ENCODE measurements at places on chromosomes 3 and 15.

GRCh38 chr15:22918056-22918455 is 62.1 kb downstream of the CYFIP1 start:
- peak; percentile 14 for DNase-seq

- DNase-seq = peak; percentile 87
Observed at GRCh38 chr3:64163755-64164148, 61.5 kb downstream of the PRICKLE2 start.

- no peak for DNase-seq
Observed at GRCh38 chr3:161082063-161082462, 23.1 kb downstream of the B3GALNT1 start.

GRCh38 chr3:30643763-30644462 is 37.5 kb downstream of the TGFBR2 start:
- DNase-seq = no peak

GRCh38 chr3:55505776-55506175 is 18.7 kb upstream of the WNT5A start:
- DNase-seq = no peak

- no peak for DNase-seq
Observed at GRCh38 chr3:150607267-150608065, 4.3 kb downstream of the SELENOT start.

- DNase-seq = no peak
Observed at GRCh38 chr3:188306435-188307005, 152.6 kb downstream of the LPP start.

DNA sequence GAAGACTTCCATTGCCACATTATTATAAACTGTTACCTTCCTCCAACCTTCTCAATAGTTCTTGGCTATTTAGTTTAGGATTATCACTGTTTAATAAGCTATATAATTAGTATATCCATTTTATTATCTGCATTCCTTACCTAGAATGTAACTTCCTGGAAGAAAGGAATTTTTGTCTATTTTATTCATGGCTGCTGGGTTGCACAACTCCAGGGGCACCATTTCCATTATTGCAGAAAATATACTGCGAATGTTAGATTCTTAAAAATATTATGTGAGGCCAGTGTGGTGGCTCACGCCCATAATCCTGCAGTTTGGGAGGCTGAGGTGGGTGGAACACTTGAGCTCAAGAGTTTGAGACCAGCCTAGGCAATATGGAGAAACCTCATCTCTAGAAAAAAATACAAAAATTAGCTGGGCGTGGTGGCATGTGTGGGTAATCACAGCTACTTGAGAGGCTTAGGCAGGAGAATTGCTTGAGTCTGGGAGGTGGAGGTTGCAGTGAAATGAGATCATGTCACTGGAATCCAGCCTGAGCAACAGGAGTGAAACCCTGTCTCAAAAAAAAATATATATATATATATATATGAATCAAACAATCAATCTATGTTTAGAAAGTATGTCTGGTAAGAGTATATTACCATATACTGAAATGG is 19.9 kb downstream of the CLDN1 start:
- DNase-seq = no peak

GRCh38 chr15:80217327-80217900 is 34.6 kb downstream of the CTXND1 start:
- no peak for DNase-seq
